ENCODE measurements at places on chromosomes 2 and 18.

GRCh38 chr2:96137321-96138178 lies 752 bp downstream of the ASTL start:
- DNase-seq, result no peak

- DNase-seq, result no peak
Observed at GRCh38 chr18:274313-274712, 6.5 kb upstream of the THOC1 start.

DNA sequence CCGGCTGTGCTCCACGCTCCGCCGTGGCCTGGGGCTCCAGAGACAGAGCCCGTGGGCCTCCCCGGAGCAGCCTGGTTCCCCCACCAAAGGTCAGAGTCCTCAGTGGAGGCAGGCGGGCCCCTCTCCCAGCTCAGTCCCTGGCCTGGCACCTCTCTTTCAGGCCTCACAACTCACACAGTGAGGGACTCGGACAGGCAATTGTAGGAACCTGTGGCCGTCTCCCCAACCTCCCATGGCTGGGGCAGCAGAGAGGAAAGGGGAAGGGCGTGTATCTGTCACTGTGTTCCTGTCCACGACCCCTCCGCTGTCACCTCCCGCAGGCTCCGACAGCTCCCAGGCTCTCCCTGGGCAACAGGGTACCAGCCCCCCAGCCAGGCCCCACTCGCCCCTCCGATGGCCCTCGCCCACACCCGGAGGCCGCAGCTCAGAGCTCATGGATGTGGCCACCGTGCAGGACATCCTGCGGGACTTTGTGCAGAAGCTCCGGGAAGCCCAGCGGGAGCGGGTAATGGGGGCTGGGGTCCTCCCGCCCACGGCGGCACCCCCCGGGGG lies 32.4 kb upstream of the SNED1 start:
- DNase-seq, result no peak

- DNase-seq, result peak; percentile 33
Observed at GRCh38 chr2:159199761-159200465, 86.6 kb downstream of the WDSUB1 start.

DNA sequence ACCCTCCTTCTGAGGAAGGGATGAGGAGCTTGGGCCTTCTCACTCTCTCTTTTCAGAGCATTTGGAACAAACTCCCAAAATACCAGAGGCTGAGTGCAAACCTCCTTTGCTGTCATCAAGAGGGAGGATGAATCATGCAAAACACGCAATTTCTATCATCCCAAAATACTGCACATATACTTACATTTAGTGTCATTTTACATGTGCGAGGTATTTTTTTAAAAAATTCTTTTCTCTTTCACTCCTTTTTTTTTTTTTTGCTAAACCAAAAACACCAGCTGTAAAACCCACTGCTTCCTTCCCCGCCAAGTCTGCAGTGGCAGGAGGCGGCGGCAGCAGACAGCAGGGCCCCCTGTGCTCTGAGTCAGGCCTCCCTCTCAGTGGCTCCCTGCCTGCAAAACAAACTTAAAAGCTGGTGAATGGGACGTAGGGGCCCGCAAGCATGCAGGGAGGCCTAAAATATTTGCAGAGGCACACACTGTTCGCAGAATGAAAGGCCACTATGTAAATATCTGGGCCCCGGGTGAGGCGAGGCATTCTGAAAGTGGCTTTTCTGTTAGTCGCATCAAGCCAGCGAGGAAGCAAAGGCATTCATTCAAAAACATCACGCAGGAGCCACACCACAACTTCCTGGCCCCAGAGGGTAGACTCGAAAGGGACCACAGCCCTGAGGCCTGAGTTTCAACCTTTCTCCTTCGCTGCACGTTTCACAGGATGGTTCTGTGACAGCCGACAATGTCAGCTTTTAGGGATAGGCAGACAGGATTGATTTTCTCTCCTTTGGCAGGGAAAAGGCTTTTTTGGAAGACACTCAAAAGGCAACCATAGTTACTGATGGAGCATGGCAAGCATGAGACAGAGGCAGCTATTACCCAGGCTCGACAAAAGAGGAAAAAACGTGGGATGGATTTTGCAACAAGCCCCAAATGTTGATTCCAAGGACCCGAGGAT lies 73.4 kb downstream of the ACTR2 start:
- peak; percentile 96 for DNase-seq

GRCh38 chr2:84016183-84016582 lies 442.9 kb downstream of the SUCLG1 start:
- DNase-seq, result no peak

GRCh38 chr2:180625006-180625844 lies 355.2 kb upstream of the UBE2E3 start:
- DNase-seq, result peak; percentile 97

GRCh38 chr2:161814008-161814660 lies 189.9 kb downstream of the SLC4A10 start:
- DNase-seq, result no peak

GRCh38 chr2:20614201-20615067 lies 36.5 kb downstream of the HS1BP3 start:
- DNase-seq, result no peak

DNA sequence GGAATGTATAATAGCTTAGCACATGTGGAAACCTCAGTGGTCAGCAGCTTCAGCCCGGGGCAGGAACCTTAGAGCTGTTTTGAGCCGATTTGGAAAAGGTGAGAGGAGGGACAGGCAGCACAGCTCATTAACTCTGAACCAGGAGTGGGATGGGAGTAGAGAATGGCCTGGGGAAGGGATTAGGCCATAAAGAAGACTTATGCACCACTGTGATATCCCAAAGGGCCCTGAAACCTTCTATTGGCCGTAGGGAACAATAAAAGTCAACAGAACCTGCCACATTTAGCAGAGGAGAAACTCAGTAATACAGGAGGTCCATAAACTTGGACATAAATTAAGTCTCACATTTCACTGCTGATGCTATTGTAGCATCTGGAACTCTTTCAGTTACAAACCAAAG lies 124.2 kb upstream of the REV1 start:
- DNase-seq, result peak; percentile 36

All from fibroblast of skin of abdomen (primary cell).